Right renal pelvis (tissue), 4 donors: ENCODE measurements at places on chromosomes 7 and 10. TPM values are rescaled to one million over a fixed set of nuclear protein-coding genes. Genes with fewer than 3 reads are reported as not detected.

ZNF727 gene
- polyA plus RNA-seq: not detected

EBF3 gene
- 1.1 TPM for polyA plus RNA-seq

TSPAN15 gene
- polyA plus RNA-seq: 58.2 TPM

CALML5 gene
- not detected for polyA plus RNA-seq

CC2D2B gene
- 1.9 TPM for polyA plus RNA-seq

IGF2BP3 gene
- 60.3 TPM for polyA plus RNA-seq

NRP1 gene
- polyA plus RNA-seq: 158 TPM
